ENCODE measurements at places on chromosomes 3 and 15.
A peak's percentile ranks its signal among the peaks of the same experiment; 100 is the strongest.

- no peak for DNase-seq
Observed at GRCh38 chr15:70704731-70705130, 58.6 kb downstream of the UACA start.

GRCh38 chr3:96900031-96900430 is 85.6 kb downstream of the EPHA6 start:
- no peak for DNase-seq

- no peak for DNase-seq
Observed at GRCh38 chr3:98894791-98895576, 6.5 kb downstream of the DCBLD2 start.

DNA sequence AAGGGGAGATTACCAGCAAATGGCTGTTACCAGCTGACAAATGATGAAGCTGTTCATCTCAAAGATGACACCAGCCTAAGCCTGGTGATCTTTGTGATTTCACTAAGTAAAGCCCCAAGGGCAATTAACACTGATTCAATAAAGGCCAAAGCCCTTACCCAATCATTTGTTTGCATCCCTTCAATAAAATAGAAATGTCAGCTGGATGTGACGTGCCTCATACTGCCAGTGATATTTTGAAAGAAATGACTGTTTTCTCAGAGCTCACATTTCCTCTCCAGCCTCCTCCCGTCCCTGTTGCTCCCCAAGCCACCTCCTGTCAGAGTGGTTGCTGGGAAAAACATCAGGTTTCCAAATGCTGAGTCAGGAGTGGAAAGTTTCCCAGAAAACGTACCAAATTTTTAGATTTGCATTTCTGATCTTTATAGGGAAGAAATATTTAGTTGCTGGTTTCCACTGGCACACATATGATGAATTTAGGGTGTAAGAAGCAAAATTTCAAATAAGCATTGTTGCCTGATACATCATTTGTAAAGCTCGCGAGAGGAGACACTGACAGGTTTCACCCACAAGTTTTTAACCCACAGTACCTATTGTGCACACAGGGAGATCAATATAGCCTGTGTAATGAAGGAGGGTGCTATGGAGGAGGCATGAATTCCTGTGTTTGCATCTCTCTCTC is 21.0 kb downstream of the C2CD4A start:
- no peak for DNase-seq

DNA sequence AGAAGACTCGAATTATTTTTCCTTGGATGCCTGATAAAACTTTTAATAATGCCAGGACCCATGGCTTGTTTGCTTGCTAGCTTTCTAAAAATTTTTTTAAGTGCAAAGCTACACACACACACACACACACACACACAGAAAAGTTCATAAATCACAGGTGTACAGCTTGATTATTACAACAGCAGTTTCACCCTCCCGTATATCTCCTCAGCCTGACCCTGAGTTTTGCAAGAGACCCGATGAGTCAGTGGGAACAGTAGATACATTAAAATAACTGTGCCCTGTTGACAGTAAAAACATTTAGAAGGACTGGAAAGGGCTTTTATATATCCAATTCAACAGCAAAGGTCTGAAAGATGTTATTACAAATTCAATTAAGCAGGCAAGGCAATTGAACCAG is 46.7 kb downstream of the EMC4 start:
- no peak for DNase-seq

- peak; percentile 86 for DNase-seq
Observed at GRCh38 chr15:22888120-22888859, 49.8 kb downstream of the NIPA2 start.

GRCh38 chr15:37425541-37425940 is 325.2 kb upstream of the MEIS2 start:
- DNase-seq, result peak; percentile 35

DNA sequence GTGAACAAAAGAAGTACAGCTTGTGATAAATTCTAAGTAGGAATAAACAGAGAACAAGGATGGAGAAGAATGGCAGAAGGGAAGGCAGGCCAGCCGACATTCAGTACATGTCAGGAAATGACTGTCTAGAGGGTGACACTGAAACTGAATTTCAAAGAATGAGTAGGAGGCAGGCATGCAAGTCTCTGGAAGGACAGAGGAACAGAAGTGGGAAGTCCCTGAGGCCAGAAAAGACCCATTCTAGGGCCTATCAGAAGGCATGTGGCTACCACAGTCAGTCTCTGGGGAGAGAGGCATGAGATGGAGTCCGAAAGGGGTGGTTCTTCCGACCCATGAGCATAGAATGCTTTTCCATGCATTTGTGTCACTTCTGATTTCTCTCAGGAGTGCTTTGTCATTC is 243.5 kb upstream of the UBE2E2 start:
- DNase-seq, result no peak

- no peak for DNase-seq
Observed at GRCh38 chr3:46927718-46928073, 48.8 kb downstream of the CCDC12 start.

- no peak for DNase-seq
Observed at GRCh38 chr3:83218383-83219200, 1457.1 kb upstream of the GBE1 start.

DNA sequence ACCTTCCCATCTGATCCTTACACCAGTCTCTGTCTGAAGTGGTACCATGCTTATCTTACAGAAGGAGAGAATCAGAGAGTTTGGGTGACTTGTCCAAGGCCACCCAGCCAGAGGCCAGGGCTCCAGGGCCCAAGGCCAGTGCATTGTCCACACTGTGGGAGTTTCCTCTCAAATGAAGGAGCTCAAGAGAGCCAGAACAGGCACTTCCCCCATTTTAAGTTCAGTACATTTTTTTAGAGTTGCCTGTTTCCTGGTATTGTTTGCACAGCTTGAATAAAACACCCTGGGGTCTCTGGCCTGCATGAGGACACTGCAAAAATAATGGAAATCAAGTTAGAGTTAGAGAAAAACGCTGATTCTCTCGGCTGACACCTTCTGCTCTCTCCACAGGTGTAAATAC is 284.0 kb downstream of the SQOR start:
- DNase-seq, result no peak

DNA sequence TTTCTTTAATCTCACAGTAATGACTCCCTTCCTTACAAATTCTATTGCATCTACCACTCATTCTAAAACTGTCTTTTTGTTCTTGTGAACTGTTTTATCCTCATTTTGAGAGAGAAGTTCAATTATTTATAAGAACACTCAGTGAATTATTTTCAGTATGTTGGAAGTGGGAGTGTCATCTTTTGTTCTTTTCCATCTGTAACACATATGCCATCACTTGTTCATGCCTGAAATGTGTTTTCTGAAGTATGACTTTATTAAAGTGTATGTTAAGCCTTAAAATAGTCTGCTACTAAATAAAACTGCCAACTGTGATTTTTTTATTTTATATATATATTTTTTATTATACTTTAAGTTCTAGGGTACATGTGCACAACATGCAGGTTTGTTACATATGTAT is 623.0 kb upstream of the CBLB start:
- DNase-seq, result no peak

GRCh38 chr3:71191031-71191482 is 392.5 kb downstream of the FOXP1 start:
- no peak for DNase-seq

- DNase-seq, result no peak
Observed at GRCh38 chr15:67922971-67923945, 83.4 kb upstream of the RNU6-1 start.

DNA sequence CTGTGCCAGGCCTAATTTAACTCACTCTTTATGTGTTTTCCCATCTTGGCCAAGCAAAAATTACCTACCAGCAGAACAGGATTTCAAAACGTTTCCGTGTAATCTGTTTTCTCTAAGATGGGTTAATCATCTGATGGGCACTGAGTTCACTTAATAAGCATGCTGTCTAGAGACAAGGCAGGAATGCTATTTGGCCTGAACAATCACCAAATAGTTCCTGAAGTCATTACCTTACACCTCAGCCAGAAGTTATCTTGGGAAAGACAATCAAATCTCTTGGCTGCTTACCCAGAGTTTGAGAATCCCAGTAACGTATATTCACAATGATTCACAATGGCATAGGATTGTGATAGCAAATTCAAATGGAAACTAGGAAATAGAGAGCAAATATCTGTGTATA is 779.1 kb downstream of the CADM2 start:
- no peak for DNase-seq

DNA sequence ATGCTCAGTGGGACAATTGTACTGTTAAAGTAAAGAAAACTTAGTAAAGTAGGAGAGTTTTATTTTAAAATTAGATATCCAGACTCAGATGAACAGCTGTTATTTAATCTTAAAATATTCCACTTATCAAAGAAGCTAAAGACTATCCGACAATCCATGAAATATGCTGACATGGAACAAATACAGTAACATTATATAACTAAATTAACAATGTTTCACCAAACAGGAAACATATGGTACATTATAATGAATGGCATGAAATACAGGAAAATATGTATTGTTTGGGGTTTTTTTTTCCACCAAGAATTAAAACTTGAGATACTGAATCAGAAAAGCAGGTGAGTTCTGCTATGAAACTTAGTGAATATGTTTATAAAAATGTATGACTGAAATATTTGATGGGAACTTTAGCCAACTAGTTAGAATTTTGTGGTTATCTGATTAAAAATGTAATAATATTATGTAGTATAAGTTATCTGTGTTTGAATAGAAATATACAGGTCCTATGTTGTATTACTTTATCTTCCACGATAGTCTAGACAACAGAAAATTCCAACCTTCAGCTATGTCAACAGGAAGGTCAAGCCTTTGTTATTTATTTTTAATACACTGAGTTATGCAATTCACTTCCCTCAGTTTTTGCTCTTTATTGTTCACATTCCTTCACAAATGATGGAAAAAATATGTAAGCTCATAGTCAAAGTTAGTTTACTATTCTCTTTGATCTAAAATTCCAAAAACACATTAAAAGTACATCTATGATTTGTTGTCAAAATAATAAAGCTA is 72.7 kb downstream of the UACA start:
- no peak for DNase-seq

DNA sequence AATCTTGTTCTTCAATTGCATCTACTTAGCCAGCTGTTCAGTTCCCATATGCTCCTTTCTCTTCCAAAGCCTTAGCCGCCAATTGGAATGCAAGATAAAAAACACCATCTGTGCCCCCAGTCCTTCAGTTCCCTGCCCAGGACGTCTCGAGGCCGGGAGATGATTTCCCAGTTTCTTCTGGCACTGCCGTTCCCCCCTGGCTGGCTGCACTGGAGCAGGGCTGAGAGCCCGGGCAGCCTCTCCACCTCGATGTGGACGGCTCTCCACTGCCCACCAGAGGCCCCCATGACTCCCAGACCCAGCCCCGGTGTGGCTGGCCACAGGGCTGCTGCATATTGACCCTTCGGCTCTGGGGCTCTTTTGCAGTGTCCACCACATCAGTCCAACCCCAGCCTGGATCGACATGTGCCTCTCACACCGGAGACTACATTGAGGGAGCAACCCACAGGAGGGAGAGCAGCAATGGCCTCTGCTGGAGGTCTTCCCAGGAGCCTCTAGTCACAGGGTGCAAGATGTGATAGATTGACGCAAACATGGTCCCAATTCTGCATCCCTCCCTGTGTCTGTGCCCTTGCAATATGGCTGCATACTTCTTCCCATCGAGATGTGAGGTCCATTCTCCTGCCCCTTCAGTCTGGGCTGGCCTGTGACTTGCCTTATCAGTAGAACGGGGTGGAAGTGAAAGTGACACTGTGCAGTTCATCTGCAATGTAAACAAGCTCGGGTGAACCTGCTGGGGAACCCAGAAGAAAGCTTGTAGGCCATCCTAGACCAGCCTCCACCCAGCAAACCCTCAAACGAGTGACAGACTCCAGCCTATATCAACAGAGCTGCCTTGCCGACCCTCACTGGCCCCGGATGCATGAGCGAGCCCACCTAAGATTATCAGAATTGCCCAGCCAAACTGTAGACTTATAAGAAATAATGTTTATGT is 52.3 kb upstream of the PRR20G start:
- DNase-seq, result no peak

DNA sequence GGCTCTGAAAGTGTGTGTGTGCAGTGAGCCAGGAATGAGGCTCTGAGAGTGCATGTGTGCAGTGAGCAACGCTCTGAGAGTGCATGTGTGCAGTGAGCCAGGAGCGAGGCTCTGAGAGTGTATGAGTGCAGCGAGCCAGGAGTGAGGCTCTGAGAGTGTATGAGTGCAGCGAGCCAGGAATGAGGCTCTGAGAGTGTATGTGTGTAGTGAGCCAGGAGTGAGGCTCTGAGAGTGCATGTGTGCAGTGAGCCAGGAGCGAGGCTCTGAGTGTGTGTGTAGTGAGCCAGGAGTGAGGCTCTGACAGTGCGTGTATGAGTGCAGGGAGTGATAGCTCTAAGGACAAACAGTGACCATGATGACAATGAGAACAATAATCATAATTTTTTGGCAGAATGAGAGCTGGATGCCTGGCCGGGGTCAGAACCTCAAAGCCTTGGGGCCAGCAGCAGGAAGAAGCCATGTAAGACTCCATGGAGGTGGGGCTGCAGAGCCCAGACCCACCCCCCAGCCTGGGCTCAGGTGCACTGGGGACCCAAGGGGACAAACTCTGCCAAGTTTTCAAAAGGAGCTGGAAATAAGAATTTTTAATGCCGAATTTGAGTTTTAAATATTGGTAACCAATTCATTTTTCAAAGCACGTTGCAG is 85.7 kb upstream of the PRR20G start:
- DNase-seq, result no peak

GRCh38 chr3:56800130-56800831 is 1.5 kb downstream of the ARHGEF3 start:
- DNase-seq, result peak; percentile 48

DNA sequence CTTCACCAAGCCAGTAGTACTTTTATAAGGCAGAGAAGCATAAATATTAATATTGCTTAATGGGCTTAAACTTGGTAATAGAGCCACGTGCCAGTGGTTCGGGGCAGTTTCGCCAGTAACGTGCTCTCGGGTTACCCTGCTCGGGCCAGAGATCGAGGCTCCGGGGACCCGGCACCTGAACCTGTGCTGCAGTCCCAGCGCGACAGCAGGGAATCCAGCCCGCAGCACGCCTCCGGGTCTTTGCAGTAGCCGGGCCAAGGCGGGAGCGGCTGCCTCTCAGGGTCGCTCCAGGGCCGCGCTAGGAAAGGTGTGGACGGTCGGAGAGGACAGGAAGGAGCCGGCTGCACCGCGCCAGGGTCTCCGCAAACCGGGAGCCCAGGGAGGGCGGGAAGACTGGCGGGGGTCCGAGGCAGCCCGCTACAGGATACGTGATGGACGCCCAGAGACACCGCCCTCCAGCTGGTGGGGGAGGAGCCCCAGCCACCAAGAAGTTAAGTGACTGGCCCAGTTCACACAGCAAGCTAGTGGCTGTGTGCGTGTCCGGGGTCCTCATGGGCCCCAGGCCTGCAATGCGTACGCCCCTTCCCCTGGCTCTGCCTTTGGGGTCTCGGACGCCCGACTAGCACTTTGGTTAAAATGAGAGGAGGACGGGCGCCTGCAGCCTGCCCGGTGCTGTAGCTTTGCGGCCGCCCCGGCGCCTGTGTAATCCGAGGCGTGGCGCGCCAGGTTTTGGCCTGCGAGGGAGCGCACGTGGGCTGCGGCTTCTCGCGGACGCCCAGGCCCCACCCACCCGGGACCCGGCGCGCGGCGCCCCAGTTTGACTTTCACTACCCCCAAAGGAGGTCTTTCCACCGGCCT is 1.2 kb upstream of the PDE8A start:
- DNase-seq, result peak; percentile 79

- no peak for DNase-seq
Observed at GRCh38 chr3:61848885-61849284, 287.5 kb downstream of the PTPRG start.
